Stimulated activated CD8-positive, alpha-beta memory T cell treated with anti-CD3 and anti-CD28 coated beads, Interleukin-15, amount 100 ng/mL, for 48 hours (primary cell): ENCODE measurements at places on chromosomes 5 and 9.

DNA sequence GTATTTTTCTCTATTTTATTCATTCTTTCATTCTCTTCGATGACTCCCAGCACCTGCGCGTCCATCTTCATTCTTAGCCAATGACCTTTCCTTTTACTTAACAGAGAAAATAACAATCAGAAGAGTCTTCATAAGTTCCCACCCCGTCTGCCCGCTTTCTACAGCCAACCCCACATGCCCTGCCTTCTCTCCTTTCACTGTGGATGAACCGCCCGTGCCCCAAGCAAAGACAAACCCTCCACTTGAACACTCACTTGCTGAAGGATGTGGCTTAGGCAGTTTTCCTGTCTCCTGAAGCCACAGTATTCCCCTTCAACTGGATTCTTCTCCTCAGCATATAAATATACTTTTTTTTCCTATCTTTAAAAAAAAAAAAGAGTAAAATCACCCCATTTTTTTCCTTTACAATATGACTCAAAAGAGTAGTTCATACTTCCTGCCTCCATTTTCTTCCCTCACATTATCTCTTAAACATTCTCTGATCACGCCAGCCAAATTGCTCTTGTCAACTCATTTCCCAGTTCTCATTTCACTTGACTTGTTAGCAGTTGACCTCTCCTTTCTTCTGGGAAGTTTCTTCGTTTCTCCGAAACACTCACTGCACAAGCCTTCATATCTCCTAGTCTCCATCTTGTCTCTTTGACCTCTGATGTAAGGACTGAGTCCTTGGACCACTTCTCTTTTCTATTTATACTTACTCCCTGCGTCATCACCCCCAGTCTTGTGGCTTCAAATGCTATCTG lies 11.1 kb downstream of the NIPSNAP3B start:
- no peak for DNase-seq

GRCh38 chr5:135133698-135134515 lies 99.9 kb upstream of the PITX1 start:
- no peak for DNase-seq

- DNase-seq, result no peak
Measured at GRCh38 chr9:35044071-35044470, 28.4 kb downstream of the VCP start.

DNA sequence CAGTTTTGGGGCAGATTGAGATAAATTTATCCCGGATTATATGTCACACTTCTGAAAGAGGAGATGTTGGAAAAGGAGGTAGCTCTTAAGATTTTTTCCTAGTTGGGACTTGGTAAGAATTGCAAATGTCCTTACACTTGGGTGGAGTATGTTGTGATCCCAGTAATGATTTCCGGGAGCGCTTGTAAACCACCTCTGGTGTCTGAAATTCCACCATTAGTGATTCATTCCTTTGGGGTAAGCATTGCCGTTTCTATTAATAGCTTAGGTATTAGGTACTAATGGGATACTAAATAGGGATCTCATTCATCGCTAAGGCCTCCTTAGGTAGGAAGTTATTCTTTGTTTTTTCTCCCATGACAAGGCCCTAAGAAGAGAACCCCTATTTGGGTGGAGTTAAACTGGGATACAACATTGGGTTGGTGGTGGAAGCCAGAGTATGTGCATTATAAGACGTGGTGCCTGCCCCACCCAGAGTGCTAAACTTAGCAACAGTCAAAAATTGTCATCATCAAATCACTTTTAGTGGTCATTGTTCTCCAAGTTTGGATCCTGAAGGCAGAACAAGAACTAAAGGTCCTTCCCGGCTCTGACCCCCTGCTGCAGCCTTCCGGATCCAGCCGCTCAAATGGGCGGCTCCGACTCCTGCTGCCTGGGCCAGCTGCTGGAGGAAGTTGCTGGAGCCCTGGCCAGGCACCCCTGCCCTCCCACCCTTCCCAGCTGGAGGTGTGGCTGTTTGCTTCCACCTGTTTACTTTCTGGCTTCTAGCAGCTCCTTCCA lies 31.7 kb upstream of the DAB2IP start:
- DNase-seq, result no peak
